ENCODE measurements at places on chromosomes 11 and 22.

DNA sequence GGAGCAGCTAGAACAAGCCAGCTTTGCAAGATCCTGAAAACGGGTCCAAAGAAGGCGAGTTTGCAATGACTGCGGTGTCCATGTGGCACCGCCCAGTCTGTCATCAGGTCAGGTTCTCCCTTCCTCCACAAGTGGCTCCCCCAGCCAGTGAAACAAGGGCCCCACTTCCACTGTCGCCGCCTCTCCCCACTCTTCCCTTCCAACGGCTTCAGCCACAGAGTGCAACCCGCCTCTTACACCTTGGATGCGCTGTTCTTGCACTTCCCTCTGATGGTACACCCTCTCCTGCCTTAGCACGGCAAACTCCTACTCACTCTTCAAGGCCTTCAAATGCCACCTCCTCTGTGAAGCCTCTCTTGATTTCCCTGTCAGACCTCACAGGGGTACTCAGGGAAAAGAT is 10.8 kb upstream of the TCF20 start:
- no peak for DNase-seq

DNA sequence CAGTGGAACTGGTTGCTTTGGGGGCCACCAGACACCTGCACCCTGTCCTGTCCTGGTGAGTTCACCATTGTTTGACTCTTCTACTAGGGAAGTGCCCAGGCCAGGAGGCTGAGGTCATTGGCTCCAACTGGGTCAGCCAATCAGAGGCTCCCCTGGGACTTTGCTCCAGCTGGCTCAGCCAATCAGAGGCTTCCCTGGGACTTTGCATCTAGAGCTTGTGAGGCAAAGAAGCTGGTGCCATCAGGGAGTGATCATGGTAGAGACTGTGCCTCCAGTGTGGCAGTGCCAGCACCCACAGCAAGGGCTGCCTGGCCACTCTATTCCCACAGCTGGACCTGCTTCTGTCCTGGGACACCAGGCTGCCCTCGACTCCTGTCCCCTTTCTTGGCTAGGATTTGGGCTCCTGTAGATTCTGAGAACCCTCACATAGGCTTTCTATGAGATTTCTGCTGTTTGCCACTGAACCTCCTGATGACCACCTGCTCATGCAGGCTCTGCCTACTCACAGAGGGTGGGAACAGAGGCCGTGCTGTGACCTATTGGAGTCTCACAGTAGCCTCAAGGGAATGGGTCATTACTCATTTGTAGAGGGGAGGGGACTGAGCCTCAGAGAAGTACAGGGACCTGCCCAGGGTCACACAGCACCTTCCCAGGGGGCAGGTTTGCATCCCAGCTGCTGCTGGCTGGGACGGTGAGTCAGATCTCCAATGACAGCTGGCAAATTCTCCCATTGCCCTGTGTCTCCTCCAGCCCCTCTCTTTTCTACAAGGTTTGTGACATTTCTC is 59.2 kb upstream of the SHISAL1 start:
- no peak for DNase-seq

DNA sequence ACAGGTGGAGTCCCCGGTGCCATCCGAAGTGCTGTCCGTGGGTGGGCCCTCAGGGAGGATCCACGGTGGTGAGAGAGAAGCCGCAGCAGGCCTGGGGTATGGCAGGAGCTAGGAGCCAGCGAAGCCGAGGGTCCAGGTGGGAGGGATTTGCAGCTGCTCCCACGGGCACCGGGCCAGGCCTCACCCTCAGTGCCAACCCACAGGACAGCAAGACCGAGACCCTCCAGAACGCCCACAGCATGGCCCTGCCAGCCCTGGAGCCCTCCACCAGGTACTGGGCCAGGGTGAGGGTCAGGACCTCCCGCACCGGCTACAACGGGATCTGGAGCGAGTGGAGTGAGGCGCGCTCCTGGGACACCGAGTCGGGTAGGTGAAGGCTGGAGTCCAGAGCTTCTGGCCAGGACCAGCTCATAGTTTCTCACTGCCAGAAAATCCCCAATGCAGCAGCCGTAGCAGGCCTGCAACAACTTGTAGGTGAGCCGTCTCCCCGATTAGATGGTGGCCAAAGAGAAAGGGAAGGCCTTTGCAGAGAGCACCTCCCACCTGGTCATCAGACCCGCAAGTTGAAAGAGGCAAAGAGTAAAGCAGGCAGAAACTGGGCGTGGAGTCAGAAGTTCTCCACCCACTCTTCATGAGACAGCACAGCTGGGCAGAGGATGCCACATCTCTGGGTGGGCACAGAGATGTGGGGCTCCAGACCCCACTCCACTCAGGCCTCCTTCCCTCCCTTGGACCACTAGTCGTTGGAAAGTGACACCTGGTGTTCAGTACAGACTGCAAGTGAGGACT is 20.4 kb downstream of the CSF2RB start:
- DNase-seq: no peak

- no peak for DNase-seq
Measured at GRCh38 chr22:18100781-18101180, 9.8 kb upstream of the TUBA8 start.

- no peak for DNase-seq
Measured at GRCh38 chr11:1481483-1481825, 5.1 kb downstream of the MOB2 start.

DNA sequence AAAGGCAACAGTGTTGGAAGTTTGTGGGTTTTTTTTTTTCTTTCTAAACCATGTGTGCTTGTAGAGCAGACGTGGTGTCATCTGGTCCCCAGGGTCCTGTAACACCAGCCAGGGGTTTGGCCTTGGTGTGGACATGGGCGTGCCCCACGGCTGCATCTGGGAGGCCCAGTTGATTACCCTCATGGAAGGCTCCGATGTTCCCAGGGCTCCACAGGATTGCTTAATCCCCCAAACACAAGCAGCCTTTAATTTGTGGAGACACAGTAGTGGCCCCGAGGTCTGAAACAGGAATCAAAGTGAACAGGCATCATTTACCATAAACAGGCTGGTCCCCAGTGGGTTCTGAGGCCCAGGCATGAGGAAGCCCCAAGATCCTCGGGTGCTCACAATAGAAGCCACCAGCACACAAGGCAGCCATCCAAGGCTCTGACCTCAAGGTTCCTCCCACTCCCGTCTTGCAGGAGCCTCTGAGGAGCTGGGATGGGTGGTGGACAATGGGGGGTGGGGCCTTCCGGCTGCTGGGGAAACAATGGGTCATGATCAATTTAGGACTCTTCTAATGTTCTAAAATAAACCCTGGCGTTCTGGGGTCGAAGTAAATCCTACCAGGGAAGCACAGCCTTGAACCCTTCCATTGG is 115.0 kb upstream of the CD82 start:
- no peak for DNase-seq

GRCh38 chr11:44632466-44633123 is 67.1 kb downstream of the CD82 start:
- peak; percentile 41 for DNase-seq

- DNase-seq: no peak
Measured at GRCh38 chr11:65931773-65932557, 12.7 kb downstream of the DRAP1 start.

DNA sequence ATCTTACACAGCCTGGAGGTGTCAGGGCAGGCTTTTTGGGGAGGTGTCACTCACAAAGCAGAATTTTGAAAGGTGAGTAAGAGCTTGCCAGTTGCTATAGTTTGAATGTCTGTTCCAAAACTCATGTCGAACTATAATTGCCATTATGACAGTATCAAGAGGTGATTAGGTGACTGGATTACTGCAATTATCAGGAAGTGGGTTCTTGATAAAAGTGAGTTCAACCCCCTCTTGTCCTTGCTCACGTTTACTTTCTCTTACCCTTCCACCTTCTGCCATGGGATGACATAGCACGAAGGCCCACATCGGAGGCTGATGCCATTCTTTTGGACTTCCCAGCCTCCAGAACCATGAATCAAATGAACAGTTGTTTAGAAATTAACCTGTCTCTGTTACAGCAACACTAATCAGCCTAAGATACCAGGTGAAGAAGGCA is 4.7 kb upstream of the C11orf86 start:
- DNase-seq: no peak

- peak; percentile 76 for DNase-seq
Measured at GRCh38 chr11:78231962-78232501, 43.3 kb downstream of the USP35 start.

DNA sequence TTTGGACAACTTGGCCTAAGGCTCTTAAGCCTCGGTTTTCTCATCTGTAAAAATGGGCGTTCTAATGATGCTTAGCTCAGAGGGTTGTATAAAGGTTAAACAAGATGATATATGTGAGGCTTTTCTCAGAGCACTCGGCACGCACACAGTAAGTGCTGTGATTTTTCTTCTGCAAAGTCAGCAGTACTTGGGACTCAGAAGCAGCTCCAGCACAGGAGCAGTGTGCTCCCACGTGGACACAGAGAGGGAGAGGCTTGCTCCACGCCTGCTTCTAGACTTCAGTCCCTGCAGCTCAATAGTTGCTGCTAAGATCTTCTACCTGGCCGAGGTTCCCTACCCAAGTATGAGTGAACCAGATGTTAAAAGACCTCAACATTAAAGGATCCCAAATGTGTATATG is 39.9 kb upstream of the PHF21A start:
- DNase-seq: no peak

GRCh38 chr11:125348674-125349309 is 147.3 kb downstream of the FEZ1 start:
- peak; percentile 48 for DNase-seq
